ENCODE measurements at places on chromosomes 7 and 10. TPM values are rescaled to one million over a fixed set of nuclear protein-coding genes. Genes with fewer than 3 reads are reported as not detected.
A peak's percentile ranks its signal among the peaks of the same experiment; 100 is the strongest.

DNA sequence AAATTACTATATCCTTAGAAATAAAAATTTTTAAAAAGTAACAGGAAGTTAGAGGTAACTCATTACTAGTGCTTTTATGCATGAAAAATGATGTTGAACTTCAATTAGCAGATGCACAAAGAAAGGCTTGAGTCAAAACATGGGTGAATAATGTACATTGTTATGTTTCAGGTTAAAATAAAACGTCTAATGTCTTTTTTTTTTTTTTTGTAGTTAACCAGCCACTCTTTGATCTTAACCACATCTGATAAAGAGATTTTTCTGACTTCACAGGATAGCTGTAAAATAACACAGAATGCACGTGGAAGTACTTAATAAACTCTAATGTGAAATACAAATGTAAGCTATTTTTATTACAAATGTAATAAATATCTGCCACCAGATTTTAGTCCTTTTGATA, 61.7 kb downstream of the GSAP start:
- no peak for DNase-seq

DNA sequence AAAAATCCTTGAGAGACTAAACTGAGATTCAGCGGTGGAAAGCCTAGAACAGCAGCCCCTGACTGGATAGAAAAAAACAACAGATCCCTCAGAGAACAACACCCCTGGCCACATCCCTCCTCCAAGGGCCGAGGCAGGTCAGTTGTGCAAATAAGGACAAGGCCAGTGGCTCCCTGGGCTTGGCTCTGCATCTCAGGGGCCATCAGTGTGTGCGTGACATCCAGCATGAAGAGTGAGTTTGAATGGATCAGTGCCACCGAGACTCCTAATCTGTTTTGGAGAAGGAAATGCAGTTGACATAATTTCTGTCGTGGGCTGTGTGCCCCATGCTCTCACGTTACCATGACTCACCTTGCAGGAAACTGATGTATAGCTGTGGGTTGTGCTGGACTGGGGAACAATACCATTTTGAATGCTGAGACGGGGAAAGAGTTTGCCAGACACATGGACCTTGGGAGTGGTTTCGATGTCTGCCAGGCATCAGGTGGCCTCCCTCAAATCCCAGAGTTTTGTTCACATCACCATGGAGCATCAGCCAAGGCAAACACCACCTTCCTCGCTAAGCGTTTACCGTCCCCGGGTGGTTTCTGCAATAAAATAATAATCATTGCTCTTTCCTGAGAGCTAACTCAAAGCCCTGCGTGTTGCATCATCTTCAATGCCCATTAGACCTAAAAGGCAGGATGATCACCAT, 153.2 kb upstream of the FZD8 start:
- DNase-seq = peak; percentile 42

GRCh38 chr10:3651969-3652653, 132.9 kb downstream of the KLF6 start:
- no peak for DNase-seq

The NAT16 gene
- total RNA-seq = not detected

DNA sequence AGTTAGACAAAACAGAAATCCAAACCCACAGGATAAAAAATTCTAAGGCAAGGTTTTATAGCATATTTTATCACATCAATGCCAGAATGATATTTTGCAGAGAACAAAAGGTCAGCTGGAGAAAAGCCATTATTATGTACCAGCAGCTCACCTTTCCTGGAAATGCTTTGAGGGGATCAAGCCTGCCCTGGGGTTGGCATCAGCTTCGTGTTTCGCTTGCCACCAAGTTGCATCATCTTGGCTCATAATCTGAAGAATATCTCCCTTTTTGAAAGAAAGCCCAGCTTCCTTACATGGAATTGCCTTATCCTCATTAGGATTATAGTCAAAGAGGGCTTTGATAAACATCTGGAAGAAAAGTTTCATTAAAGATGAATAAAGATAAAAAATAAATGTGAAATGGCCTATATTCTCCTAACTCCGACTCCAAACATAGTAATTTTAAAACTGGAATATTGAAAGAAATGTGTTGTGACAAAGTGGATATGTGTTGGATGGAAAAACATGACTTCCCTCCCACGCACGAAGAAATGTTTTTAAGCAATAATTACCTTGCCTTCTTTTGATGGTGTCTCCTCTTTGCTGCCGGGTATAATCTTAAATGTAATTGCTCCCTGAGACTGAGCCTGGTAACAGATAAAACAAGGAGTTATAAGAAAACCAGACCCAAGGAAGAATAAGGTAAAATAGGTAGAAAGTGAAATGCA, 121.3 kb upstream of the ODAD2 start:
- DNase-seq = no peak

- no peak for DNase-seq
These were observed 295.9 kb downstream of the TNS3 start for GRCh38 chr7:47285860-47286491.

The FKBP6 gene
- not detected for total RNA-seq

DNA sequence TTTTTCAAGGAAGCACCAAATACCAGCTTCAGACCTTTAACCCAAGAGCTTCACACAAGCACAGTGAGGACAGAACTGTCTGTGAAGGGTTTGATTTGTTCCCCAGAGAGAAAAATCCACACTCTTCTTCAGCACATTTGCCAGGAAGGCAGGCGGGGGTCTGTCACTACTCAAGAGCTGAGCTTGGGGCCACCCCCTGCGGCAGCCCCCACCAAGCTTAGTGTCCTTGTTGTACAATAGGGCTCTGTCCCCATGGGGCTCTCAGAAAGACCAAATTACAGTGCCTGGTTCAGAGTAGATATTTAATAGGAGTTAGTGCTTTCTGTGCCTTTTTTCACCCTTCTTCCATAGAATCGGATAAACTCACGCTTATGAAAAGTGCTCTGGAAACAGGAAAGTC, 12.4 kb downstream of the ECHDC3 start:
- DNase-seq = no peak

DNA sequence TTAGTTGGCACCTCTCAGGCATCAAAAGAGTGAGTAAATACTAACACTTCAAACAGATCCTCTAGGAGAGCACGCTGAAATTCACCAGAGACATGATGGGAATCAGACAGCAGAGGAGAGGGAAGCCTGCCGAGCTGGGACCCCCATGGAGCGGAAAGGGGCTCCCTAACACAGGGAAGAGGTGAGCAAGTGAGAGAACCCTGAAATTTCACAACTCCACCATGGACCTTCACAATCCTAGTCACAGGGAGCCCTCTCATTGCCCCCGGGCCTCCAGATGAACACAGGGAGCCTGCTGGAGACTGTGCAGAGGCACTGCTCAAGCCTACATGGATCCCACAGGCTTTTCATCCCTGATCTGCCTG, 59.2 kb upstream of the ANTXRL start:
- no peak for DNase-seq

DNA sequence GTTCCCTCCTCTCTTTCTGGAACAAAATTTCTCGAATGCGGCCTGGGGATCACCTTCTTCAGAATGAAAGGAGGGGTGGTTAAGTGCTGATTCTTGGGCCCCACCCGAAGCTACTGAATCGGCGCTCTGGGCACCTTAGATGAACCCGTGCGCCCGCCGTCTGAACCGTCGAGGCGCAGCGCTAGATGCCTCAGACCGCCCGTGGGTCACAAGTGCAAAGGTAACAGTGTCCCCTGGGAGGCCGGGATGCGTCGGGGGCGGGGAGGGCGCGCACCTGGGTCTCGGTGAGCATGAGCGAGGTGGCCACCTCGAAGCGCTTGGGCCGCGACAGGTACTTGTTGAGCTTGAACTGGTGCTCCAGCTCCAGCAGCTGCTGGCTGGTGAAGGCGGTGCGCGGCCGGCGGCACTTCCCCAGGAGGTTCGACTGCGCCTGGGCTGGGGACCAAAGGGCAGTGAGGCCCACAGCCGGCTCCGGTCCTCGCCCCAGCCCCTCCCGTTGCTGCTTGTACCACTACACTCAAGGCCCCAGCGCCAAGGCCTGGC, 4.2 kb downstream of the MNX1 start:
- DNase-seq = no peak

- DNase-seq = no peak
These were observed 31.1 kb upstream of the ABCA13 start for GRCh38 chr7:48140001-48140681.

All from mammary epithelial cell (primary cell).